ENCODE measurements at places on chromosomes 1 and 21.

GRCh38 chr1:24203404-24203803 is 16.3 kb upstream of the IFNLR1 start:
- DNase-seq: no peak

DNA sequence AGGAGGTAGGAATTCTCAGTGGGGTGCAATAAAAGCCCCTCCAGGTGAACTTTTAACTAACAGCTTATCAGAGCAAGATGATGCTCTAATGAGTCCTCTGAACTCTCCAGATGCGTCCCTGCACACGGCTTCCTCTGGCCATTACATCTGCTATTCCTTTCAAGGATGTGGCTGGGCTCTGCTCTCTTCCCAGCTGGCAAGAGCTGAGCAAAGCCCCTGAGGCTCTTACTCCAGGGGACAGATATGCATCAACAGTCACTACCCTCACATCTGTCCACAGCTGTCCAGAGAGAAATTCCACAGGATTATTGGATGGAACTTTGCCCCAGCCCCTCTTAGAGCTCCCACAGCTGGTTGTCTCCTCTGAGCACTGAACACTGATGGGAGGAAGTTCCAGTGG is 267.8 kb downstream of the C1orf94 start:
- no peak for DNase-seq

GRCh38 chr1:165662186-165662585 is 31.2 kb downstream of the MGST3 start:
- no peak for DNase-seq

DNA sequence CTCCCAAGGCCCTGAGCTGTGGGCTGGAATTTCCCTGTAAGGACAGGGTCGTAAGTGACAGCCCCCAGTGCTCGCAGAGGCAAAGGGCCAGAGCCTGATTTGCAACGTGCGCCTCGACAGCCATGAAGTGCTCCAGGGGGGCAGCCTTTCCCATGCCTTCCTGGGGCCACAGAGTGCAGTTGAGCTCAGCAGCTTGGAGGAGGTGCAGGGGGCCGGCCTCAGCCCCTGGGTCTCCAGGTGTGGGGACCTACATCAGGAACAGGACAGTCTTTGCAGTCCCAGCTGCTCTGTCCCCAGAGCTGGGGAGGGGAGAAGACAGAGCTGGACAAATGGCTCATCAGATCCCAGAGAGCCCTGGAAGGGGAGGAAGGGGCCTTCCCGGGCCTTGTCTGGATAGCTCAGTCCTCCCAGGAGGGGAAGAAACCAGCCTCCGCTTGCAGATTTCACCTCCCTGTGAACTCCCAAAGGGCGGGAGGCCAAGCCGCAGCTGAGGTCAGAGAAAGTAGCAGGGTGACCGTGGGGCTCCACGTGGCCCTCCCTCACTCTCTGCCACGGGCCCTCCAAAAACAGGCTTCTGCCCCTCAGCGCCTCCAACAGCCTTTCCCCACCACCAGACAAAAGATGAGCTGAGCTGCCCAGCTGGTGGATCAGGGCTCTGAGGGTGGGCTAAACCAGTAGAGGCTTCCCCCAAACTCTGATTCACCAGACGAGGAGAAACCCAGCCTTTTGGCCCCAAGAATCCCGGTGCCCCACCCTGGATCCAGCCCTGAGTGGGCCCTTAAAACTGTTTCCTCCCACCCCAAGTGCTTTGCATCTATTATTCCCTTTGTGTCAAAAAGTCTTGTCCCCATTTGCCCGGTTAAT is 76.5 kb downstream of the DHRS3 start:
- DNase-seq: no peak

GRCh38 chr1:46278807-46279206 is 24.6 kb downstream of the LRRC41 start:
- DNase-seq: no peak

DNA sequence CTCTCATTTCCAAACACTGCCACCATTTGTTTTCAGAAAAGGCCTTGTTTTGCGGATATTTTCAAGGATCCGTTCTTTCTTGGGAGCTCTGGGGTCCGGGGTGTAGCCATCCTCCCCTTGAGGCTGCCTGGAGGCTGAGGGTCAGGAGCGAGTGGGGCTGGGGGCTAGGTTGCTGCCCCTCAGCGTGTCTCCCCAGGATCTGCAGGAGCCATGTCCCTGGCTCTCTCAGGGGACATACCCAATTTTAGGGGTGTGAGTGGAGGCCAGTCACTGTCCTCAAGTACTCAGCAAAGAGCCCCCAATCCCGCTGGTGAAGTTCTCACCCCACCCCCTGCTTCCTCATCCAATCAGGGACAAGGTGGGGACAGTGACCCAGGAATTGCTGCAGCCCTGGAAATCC is 15.0 kb upstream of the PRDM16 start:
- DNase-seq: no peak

DNA sequence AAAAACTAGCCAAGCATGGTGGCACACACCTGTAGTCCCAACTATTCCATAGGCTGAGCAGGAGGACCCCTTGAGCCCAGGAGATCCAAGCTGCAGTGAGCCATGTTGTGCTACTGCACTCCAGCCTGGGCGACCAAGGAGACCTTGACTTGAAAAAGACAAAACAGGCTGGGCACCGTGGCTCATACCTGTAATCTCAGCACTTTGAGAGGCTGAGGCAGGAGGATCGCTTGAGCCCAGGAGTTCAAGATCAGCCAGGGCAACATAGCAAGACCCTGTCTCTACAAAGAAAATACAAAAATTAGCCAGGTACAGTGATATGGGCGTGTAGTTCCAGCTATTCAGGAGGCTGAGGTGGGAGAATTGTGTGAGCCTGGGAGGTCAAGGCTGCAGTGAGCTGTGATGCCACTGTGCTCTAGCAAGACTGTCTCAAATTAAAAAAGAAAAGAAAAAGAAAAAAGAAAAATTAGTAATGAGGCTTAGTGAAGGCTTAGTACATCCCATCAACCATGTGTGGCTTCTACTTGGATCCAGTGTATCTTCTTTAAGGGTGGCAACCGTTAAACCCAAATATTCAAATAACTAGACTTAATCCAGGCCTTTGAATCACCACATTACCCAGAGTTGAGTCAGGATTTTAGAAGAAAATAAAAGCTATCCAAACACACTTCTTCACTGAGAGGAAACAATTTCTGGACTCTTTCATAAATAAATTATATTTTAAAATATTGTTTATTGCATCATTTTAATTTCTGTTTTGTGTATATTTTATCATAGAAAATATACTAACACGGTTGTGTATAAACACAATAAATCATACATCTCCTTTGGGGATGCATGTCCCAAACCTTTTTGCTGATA is 74.3 kb upstream of the RAB4A start:
- no peak for DNase-seq

GRCh38 chr1:17097147-17097546 is 22.1 kb downstream of the PADI2 start:
- no peak for DNase-seq

DNA sequence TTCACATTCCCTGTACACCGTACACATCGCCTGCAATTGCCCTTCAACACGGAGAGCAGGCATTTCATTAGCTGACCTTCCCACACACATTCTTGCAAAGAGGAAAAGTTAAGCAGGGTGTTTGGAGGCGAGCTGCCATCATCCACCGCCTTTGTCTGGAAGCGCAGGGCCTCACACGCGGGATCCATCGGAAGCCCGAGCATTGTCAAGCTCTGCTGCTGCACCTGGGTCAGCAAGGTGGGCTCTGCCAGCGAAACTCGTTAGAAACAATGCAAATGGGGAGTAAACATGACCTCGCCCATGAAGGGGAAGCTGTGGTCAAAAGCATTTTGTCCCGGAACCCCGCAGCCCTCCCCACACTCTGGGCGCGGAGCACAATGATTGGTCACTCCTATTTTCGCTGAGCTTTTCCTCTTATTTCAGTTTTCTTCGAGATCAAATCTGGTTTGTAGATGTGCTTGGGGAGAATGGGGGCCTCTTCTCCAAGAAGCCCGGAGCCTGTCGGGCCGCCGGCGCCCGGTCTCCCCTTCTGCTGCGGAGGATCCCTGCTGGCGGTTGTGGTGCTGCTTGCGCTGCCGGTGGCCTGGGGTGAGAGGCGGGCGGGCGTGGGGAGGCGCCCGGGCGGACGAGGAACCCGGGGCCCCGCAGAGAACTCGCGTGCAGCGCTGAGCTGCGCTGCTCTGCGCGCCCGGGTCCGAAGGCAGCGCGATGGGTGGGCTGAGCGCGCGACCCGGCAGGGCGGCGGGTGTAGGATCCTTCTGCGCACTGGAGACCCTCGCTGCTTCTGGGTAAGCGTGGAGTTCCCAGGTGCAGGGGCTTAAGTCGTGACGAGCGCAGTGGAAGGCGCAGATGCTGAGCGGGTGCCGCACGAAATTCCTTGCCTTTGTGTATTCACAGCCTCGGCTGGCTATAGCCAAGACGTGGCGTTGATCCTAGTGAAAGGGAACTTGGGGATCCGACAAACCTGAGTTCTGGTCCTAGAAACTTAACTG is at the start of gene CR1:
Gene CR1 (plus strand): TSS at position 357 of the 992 bp plus-strand sequence. CDS start 111 bp downstream, at position 468.
- DNase-seq: no peak

DNA sequence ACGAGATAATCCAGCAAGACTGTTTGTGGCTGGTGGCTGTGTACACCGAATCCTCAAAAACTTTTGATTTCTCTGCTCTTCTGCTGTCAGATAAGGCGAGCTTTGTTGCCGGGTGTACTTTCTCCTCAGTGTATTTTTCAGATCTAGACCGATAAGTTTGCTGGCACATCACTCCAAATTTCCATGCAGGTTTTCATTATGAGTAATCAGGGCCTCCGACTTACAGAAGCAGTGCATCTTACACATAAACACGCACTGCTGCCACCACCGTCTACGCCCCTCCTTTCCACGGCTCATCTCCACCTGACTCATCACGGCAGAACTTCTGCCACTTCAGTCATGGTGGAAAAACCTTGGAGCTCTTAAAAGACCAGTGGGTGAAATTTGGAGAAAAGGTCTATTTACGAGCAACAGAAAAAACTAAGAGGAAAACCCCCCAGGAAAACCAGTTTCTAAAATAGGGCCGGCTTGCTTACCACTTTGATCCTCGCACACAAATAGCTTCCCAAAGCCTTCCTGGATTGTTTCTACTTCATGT is 7.7 kb downstream of the ZBTB21 start:
- peak; percentile 25 for DNase-seq

GRCh38 chr1:158999316-159000069 is 10.2 kb upstream of the IFI16 start:
- no peak for DNase-seq

- DNase-seq: no peak
These were observed 874 bp downstream of the FAAP20 start for GRCh38 chr1:2193514-2194281.

DNA sequence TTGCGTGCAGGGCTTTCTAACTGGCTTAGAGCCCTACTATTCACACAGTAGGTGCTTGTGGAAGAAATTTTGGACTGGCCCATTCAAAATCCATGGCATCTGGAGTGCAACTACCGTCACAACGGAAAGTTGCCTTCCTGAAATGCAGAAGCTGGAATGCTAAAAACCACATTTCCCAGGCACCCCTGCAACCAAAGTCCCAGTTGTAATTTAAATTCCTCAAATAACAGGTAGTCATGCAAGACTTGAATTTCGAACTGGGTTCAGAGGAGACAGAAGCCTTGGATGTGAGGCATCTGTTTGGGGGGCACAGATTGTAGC is 186.7 kb downstream of the TOMM20 start:
- no peak for DNase-seq

GRCh38 chr1:97070376-97070775 is 348.8 kb downstream of the PTBP2 start:
- DNase-seq: no peak

- peak; percentile 40 for DNase-seq
These were observed at the start of gene GFI1 for GRCh38 chr1:92486251-92487077. Gene GFI1 (minus strand): TSS chr1:92486925. CDS start chr1:92483487, 3,438 bp downstream.

DNA sequence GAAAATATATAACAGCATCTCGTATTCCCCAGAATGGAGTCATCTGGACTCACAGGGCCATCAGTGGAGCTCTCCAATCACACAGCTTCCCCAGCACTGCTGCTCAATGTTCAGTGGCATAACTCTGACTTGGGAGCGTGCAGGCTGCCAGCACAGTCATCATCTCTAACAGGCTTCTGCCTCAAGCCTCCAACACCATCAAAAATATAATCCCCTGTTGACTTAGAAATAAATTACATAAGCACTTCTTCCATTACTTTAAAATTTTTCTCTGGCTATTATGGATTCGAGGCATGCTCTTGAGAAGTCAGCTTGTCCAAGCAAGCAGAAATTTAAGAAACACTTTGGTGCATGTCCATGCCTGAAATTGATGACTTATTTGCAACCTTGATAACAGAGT is 6.2 kb downstream of the DUSP23 start:
- no peak for DNase-seq

GRCh38 chr1:2041887-2042286 is 8.3 kb upstream of the PRKCZ start:
- no peak for DNase-seq
